Muscle of leg (tissue), 16 donors: ENCODE measurements at places on chromosomes 1 and 21. TPM values are rescaled to one million over a fixed set of nuclear protein-coding genes. Genes with fewer than 3 reads are reported as not detected.

Gene PTTG1IP
- total RNA-seq = 127 TPM

Gene HES3
- not detected for total RNA-seq

Gene SPATA46
- not detected for total RNA-seq

Gene LRRC8B
- total RNA-seq = 2.5 TPM

Gene NEGR1
- total RNA-seq = 22.3 TPM

Gene LHX8
- 0.09 TPM for total RNA-seq

Gene NBPF6
- total RNA-seq = not detected

DNA sequence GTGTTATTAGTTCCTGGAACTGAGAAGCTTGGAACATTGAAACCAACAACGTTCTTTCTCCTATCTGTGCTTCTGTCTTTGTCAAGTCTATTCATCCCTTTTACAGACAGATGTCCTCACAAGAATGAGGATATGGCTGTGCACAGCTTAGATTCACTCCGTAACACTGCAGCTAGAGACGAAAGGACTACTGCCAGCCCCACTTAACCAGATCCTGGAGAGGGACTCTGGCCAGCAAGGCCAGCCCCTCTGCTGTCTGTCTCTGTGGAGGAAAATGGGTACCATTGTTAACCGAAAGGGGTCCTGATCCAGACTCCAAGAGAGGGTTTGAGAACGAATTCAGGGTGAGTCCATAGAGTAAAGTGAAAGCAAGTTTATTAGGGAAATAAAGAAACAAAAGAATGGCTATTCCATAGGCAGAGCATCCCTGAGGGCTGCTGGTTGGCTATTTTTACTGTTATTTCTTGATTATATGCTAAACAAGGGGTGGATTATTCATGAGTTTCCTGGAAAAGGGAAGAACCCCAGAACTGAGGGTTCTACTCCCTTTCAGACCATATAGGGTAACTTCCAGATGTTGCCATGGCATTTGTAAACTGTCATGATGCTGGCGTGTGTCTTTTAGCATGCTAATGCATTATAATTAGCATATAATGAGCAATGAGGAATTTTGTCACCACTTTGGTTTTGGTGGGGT is 17.4 kb upstream of the USP24 start:
- H3K4me1 ChIP-seq = no peaks in the 10 kb centered on the region
- no peak overlapping the region for H3K4me3 ChIP-seq
- H3K36me3 ChIP-seq = no peaks in the 10 kb centered on the region
- no peaks in the 10 kb centered on the region for H3K27me3 ChIP-seq
- H3K27ac ChIP-seq = no peak overlapping the region

- no peak overlapping the region for H3K4me3 ChIP-seq
- H3K27ac ChIP-seq = no peak overlapping the region
- H3K4me1 ChIP-seq = no peaks in the 10 kb centered on the region
Observed at GRCh38 chr1:99573431-99574217, 72.3 kb upstream of the PALMD start.

- H3K4me1 ChIP-seq = no peaks in the 10 kb centered on the region
- H3K27me3 ChIP-seq = no peaks in the 10 kb centered on the region
- H3K36me3 ChIP-seq = no peaks in the 10 kb centered on the region
- no peak overlapping the region for H3K27ac ChIP-seq
Observed at GRCh38 chr1:70717656-70718055, 306.6 kb downstream of the CTH start.

GRCh38 chr1:200228081-200228480 is 181.8 kb downstream of the ZNF281 start:
- H3K4me3 ChIP-seq = no peak overlapping the region
- no peaks in the 10 kb centered on the region for H3K36me3 ChIP-seq

DNA sequence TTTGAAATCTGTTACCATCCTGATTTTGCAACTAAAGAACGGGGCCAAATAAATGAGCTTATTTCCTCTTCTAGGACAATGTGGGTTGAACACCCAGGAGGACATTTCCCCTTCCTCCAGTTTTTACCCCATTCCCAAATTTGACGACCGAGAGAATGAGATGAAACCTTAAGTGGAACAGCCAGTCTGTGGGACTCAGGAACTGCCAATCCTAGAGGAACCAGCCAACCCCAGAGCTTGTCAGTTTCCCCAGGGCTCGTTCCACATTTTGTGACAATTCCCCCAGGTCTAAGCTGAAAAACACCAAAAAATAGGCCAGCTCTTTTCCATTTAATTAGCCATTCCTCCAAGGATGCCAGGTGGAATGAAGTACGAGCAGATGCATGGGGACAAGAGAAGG is 21.3 kb upstream of the MAPKAPK2 start:
- H3K4me1 ChIP-seq = peaks cover 43% of the 10 kb centered on the region
- H3K27me3 ChIP-seq = peaks cover 6% of the 10 kb centered on the region
- peak overlapping the region; percentile 72 for H3K27ac ChIP-seq
- no peaks in the 10 kb centered on the region for H3K36me3 ChIP-seq
- no peak overlapping the region for H3K4me3 ChIP-seq
- no peak for DNase-seq

GRCh38 chr1:191608367-191608766 is 549.9 kb upstream of the RGS18 start:
- no peak for DNase-seq
- no peak overlapping the region for H3K4me3 ChIP-seq
- H3K36me3 ChIP-seq = no peaks in the 10 kb centered on the region
- H3K27me3 ChIP-seq = no peaks in the 10 kb centered on the region
- H3K27ac ChIP-seq = no peak overlapping the region
- H3K4me1 ChIP-seq = no peaks in the 10 kb centered on the region

- H3K27ac ChIP-seq = peak overlapping the region; percentile 79
- no peaks in the 10 kb centered on the region for H3K36me3 ChIP-seq
- peaks cover 4% of the 10 kb centered on the region for H3K4me1 ChIP-seq
- no peak for DNase-seq
- no peaks in the 10 kb centered on the region for H3K27me3 ChIP-seq
Observed at GRCh38 chr1:185040408-185040735, 5.0 kb upstream of the RNF2 start.

DNA sequence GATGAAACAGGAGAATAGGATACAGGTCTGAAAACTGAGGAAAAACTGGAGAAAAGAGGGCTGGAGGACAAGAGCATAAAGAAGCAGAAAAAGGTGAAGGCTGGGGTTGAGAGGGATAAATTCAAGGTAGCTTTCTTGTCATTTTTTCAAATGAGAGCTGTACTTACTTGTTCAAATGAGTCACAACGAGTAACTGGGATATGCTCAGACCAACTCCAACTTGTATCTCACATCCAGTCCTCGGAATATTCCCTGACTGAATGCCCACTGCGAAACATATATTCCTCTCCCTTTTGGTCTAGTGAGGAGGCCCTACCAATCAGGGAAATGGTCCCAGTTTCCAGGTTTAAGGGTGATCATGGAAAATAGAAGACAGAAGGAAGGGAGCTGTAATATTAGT is 343.4 kb downstream of the HHIPL2 start:
- H3K27ac ChIP-seq = no peak overlapping the region
- H3K27me3 ChIP-seq = no peaks in the 10 kb centered on the region
- no peak for DNase-seq
- no peak overlapping the region for H3K4me3 ChIP-seq
- no peaks in the 10 kb centered on the region for H3K36me3 ChIP-seq
- no peaks in the 10 kb centered on the region for H3K4me1 ChIP-seq

DNA sequence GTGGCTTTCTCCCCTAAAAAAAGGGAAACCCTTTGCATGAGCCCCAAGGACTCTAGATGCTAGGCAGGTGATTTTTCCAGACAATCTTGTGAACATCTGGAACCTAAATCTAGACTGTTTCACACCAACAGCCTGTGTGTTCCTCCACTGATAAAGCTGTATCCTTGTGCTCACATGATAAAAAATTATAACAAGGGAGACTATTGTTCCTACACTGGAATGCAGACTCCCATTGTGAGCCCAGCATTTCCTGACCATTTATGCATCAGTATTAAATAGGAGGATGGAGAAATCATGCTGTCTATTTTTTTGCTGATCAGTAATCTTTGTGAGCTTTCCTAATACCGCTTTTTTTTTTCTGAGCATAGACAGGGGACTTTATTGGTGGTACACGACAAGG is 52.5 kb downstream of the ZNF697 start:
- no peaks in the 10 kb centered on the region for H3K27me3 ChIP-seq
- DNase-seq = no peak
- no peaks in the 10 kb centered on the region for H3K4me1 ChIP-seq
- no peaks in the 10 kb centered on the region for H3K36me3 ChIP-seq

DNA sequence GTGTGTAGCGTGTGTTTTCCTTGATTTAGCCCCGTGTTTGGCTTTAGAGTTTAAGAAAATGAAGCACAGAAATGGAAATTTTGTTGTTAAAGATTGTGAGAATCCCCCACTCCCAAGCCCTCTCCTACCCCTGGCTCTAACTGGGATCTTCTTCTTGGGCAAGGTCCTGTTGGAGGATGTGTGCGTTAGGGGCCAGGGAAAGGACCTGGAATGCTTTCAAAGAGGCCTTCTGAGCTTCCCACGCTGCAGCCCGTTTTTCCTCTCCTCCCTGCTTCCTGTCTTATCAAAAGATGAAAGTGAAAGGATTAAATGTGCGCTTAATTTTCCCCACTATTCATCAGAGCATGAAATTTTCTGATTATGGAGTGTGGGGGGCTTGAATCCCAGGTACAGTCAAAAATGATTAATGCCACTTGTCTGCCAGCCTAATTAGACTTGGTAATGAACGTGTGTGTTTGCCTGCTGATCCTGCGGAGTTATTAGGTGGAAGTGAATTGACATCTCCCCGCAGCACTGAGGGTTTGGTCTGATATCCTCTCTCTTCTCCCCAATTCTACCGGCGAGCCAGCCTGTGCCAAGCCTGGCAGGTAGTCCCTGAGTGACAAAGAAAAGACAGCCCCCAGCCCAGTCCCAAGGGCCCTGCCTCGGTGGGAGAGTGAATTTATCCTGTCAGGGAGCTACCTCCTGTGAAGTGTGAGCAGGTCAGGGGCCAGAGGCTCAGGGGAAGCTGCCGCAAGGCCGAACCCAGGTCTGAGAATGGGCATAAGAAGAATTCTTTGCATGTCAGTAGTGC is 4.9 kb downstream of the RASSF5 start:
- no peak overlapping the region for H3K4me3 ChIP-seq
- H3K27me3 ChIP-seq = peaks cover 30% of the 10 kb centered on the region
- H3K36me3 ChIP-seq = no peaks in the 10 kb centered on the region
- H3K27ac ChIP-seq = peak overlapping the region; percentile 2
- DNase-seq = no peak

DNA sequence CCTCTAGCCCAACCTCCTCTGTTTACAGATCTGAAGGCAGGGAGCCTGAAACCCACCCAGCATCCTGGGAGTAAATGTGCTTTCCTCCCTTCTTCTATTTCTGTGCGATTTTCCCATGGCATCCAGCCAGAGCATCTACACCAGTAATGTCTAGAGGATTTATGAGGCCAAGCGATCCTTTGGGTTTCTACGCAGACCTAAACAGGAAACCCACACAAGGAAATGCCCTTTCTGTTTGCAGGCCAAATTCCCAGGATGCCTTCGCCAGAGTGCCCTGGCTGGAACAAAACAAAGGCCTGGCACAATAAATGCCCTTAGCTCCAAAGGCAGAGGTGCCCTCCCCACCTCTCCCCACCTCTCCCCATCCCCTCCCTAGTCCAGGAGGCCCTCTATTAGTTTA is 110.5 kb upstream of the CDC42BPA start:
- no peaks in the 10 kb centered on the region for H3K27me3 ChIP-seq
- H3K4me3 ChIP-seq = no peak overlapping the region
- H3K4me1 ChIP-seq = peaks cover 32% of the 10 kb centered on the region

GRCh38 chr21:15592271-15592860 is 137.4 kb upstream of the USP25 start:
- no peaks in the 10 kb centered on the region for H3K4me1 ChIP-seq
- DNase-seq = peak; percentile 74
- H3K27ac ChIP-seq = no peak overlapping the region
- no peaks in the 10 kb centered on the region for H3K27me3 ChIP-seq
- H3K4me3 ChIP-seq = no peak overlapping the region
- no peaks in the 10 kb centered on the region for H3K36me3 ChIP-seq

- H3K27ac ChIP-seq = peak overlapping the region; percentile 55
- H3K36me3 ChIP-seq = no peaks in the 10 kb centered on the region
- peaks cover 17% of the 10 kb centered on the region for H3K4me1 ChIP-seq
- no peaks in the 10 kb centered on the region for H3K27me3 ChIP-seq
- no peak overlapping the region for H3K4me3 ChIP-seq
Observed at GRCh38 chr1:212470059-212470458, 37.3 kb downstream of the NENF start.

GRCh38 chr1:36217670-36218069 is 6.6 kb upstream of the THRAP3 start:
- H3K4me1 ChIP-seq = no peaks in the 10 kb centered on the region
- no peak overlapping the region for H3K27ac ChIP-seq
- no peak overlapping the region for H3K4me3 ChIP-seq
- H3K36me3 ChIP-seq = no peaks in the 10 kb centered on the region
- no peaks in the 10 kb centered on the region for H3K27me3 ChIP-seq

GRCh38 chr1:50251702-50252101 is 143.0 kb downstream of the ELAVL4 start:
- H3K4me3 ChIP-seq = no peak overlapping the region
- no peaks in the 10 kb centered on the region for H3K36me3 ChIP-seq
- no peaks in the 10 kb centered on the region for H3K4me1 ChIP-seq
- no peak overlapping the region for H3K27ac ChIP-seq
- no peaks in the 10 kb centered on the region for H3K27me3 ChIP-seq

DNA sequence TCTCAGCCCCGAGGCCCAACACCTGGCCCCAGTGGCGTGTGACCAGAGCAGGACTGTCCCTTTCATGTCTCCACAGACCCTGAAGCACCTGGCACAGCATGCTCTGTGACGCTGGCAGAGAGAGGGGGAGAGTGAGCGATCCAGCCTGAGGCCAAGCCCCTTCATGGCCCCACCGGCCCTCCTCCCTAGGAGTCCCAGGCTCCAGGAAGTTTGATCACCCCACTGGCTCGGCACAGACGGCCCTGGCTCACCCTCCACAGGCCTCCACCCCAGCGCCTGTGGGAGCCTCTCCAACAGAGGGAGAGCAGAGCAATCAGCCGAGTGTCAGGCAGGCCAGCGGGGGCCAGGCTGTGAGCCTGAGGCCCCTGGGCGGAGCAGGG is 11.0 kb downstream of the SH3BGRL3 start:
- no peaks in the 10 kb centered on the region for H3K36me3 ChIP-seq
- peak overlapping the region; percentile 6 for H3K27ac ChIP-seq
- H3K4me3 ChIP-seq = no peak overlapping the region
- H3K4me1 ChIP-seq = peaks cover 53% of the 10 kb centered on the region
- no peaks in the 10 kb centered on the region for H3K27me3 ChIP-seq

DNA sequence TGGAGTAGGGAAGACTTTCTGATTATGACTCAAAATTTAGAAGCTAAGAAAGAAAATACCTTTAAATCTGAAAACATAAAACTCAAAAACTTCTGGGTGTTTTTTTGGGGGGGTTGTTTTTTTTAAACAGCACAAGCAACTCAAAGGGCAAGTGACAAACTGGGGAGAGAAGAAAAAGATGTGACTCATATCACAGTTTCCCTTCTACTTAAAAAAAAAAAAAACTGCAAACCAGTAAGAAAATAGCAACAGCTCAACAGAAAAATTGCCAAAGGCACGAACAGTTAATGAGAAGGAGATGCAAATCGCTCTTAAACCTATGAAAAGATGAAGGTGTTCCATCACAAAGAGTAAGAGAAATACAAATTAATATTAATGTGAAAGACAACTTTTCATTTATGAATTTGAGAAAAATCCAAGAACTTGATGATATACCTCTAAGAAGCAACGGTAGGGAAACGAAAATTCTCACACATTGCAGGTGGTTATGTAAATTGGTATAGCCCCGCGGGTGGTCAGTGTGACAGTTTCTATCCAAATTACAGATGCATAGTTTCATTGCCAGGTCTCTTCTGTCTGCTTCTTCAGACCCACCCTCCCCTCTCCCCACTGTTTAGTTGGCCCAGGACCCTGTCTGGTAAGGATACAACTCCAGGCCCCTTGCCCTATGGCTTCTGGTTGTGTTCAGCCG is 9.0 kb downstream of the IFNAR2 start:
- no peak for DNase-seq
- H3K27me3 ChIP-seq = no peaks in the 10 kb centered on the region
- H3K27ac ChIP-seq = no peak overlapping the region
- peaks cover 14% of the 10 kb centered on the region for H3K4me1 ChIP-seq
- peaks cover 9% of the 10 kb centered on the region for H3K36me3 ChIP-seq
